ENCODE measurements at places on chromosomes 1 and 21. TPM values are rescaled to one million over a fixed set of nuclear protein-coding genes. Genes with fewer than 3 reads are reported as not detected.

GRCh38 chr1:97797403-97798183, 123.2 kb downstream of the DPYD start:
- no peaks in the 10 kb centered on the region for H3K27me3 ChIP-seq
- no peak overlapping the region for H3K27ac ChIP-seq
- H3K4me3 ChIP-seq, result no peak overlapping the region
- H3K36me3 ChIP-seq, result no peaks in the 10 kb centered on the region

EPHA2 gene
- total RNA-seq, result 0.43 TPM

NEK7 gene
- total RNA-seq, result 55.9 TPM

GREM2 gene
- total RNA-seq, result 1.4 TPM

CD1D gene
- not detected for total RNA-seq

DNA sequence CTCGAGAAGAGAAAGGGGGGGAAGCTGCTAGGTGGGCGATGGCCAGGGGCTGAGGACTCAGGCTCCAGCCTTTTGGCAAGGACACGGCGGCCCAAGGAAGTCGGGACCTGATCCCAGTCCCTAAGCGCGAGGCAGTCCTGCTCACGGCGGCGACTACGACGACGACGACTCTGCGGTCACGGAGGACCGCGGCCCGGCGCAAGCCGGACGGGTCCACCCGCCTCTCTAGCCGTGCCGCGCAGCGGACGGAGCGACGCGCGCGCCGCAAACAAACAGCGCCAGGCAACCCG, 401 bp downstream of the WNT9A start:
- no peaks in the 10 kb centered on the region for H3K4me1 ChIP-seq
- peaks cover 8% of the 10 kb centered on the region for H3K27me3 ChIP-seq
- no peak overlapping the region for H3K27ac ChIP-seq
- no peak for DNase-seq
- no peaks in the 10 kb centered on the region for H3K36me3 ChIP-seq
- peak overlapping the region; percentile 75 for H3K4me3 ChIP-seq

DNA sequence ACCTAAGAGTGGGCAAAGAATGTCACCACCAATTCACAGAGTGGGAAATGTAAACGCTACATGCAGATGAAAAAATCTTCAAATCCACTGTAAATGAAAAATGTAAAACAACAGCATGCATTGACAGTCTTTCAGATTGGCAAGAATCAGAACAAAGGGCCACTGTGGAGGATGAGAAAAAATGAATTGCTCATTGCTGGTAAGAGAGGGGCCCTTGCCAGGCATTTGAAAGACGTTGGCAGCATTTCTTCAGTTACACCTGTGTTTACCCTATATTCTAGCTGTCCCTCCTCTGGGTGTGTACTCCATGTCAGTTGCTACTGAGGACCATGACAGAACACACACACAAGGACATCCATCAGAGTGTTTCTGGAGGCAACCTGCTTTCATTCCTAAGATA, 25.8 kb upstream of the AADACL3 start:
- H3K4me1 ChIP-seq, result no peaks in the 10 kb centered on the region
- H3K36me3 ChIP-seq, result no peaks in the 10 kb centered on the region
- no peak overlapping the region for H3K4me3 ChIP-seq
- H3K27ac ChIP-seq, result no peak overlapping the region

DNA sequence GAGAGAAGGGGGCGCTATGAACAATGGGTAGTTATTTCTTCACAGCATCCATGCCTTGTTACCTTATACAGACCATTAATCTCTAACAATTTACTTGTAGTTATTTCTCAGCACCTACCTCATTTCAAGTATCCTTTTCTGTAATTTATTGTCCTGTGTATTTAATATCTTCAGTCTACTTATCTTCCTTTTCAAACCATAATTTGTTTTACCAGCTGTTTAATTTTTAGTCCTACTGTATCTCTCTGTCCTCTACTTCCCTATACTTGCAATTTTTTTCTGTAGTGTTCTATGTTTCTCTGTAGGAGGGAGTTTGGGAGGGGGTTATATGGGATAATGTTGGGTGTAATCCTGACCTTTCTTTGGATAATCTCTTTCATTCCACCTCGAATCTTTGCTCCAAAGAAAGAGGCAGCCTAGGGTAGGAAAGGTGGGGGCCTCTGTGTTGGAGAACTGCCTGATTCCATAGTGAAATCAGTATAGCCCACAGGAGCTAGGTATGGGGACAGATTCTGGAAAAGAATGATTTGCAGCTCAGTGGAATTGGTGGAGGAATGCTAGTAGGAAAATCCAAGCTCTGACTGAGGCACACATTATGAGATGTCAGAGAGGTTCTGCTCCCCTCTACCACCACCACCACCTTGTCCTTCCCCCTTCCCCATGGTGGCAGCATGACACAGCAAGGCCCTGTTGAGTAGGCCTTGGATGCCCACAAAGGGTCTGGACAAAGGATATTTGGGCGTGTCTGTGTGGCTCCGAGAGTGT, 642 bp downstream of the MLLT11 start:
- no peak for DNase-seq
- H3K27me3 ChIP-seq, result no peaks in the 10 kb centered on the region

DNA sequence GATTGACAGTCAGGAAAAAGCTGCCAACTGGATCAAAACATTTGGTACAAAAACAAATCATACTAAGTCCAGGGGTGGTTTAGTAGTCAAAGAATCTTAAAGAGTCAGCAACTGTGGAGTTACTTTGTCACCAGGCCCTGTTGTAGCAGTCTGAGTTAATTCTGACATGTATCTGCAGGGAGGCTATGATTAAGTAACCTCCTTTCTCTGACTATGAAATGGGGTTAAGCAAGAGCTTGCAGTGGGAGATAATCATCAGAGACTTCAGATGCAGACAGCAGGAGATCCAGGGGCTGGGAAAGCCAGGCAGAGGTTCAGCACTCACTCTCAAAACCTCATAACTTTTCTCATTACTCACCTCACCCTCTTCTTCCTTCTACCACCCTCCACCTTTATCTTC, 99.2 kb upstream of the BTG3 start:
- H3K36me3 ChIP-seq, result peaks cover 8% of the 10 kb centered on the region
- no peak for DNase-seq
- H3K4me1 ChIP-seq, result peaks cover 15% of the 10 kb centered on the region
- no peak overlapping the region for H3K27ac ChIP-seq
- H3K27me3 ChIP-seq, result no peaks in the 10 kb centered on the region

WLS gene
- total RNA-seq, result not detected

CFAP107 gene
- not detected for total RNA-seq

DNA sequence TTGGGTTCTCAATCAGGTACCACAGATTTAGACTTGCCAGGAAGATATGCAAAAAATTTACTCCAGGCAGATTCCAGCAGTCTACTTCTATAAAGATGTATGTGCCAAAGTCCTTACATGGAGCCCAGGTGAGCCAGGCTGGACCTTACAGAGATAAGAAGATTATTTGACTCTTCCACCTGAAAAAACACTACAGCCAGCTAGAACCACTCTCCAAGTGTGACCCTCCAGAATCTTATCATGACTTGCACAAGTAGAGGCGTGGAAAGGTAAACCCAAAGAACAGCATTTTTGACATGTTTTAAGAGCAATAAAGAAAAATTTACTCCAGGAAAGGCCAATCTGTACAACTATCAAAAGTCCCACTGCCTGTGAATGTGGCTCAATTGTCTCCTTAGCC, 146.8 kb upstream of the DPT start:
- H3K27ac ChIP-seq, result no peak overlapping the region
- no peaks in the 10 kb centered on the region for H3K36me3 ChIP-seq
- no peaks in the 10 kb centered on the region for H3K4me1 ChIP-seq
- no peak overlapping the region for H3K4me3 ChIP-seq

- H3K4me3 ChIP-seq, result no peak overlapping the region
- no peaks in the 10 kb centered on the region for H3K36me3 ChIP-seq
- H3K27me3 ChIP-seq, result no peaks in the 10 kb centered on the region
- H3K27ac ChIP-seq, result no peak overlapping the region
Measured at GRCh38 chr1:193545171-193545570, 358.8 kb upstream of the B3GALT2 start.

DNA sequence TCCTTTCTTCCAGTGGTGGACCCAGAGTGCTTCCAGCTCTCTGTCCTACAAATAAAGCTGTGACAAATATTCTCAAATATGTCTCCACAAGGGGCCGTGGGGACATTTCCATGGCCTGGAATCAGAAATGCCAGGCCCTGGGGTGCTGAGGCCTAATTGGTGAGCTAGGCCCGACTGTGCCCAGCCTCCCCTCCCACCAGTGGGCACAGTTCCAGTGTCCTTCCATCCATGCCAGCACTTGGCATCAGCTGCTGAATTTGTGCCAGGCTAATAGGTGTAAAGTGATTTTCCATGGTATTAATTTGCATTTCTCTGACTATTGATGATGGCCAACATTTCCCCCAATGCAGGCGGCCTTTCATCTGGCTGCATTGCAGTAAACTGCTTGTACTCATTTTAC, 48.5 kb upstream of the B3GALT5 start:
- no peak overlapping the region for H3K27ac ChIP-seq
- no peak overlapping the region for H3K4me3 ChIP-seq
- DNase-seq, result no peak
- no peaks in the 10 kb centered on the region for H3K27me3 ChIP-seq

CD34 gene
- total RNA-seq, result 0.09 TPM

GRCh38 chr1:118264343-118264742, 79.3 kb upstream of the SPAG17 start:
- no peak for DNase-seq
- no peaks in the 10 kb centered on the region for H3K4me1 ChIP-seq
- no peaks in the 10 kb centered on the region for H3K27me3 ChIP-seq
- no peaks in the 10 kb centered on the region for H3K36me3 ChIP-seq
- H3K4me3 ChIP-seq, result no peak overlapping the region

DNA sequence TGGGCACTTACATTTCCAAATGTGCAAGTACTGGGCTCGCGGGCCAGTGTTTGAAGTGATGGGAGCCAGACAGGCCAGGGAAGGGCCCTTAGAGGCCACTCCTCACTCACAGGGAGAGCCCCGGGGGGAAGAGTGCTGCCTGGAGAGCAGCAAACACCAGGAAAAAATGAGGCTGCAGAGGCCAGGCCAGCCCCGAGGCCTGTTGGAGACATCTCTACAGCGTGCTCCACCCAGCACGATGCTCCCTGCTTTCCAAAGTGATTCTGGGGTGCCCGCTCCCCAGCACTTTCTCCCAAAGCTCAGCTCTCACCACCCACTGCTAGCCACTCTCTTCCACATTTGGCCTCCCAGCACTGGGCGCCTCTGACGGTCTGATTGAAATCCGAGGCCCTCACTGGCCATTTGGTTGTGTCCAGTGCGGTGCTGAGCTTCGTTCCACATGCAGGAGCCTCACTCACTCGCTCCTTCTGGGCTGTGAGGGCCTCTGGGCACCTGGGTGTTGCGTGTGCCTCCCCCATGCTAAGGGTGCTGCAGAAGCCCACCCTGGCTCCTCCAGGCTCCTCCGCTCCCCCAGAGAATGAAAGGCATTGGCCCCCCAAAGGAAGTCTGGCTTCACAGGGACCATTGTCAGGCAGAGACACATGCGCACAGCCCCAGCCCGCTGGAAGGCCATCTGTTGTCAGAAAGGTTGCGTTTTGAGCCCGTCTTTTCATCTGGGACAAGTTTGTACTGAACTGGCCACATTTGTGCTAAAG, 385.4 kb upstream of the VAMP3 start:
- H3K4me1 ChIP-seq, result no peaks in the 10 kb centered on the region
- no peaks in the 10 kb centered on the region for H3K27me3 ChIP-seq
- no peaks in the 10 kb centered on the region for H3K36me3 ChIP-seq
- no peak overlapping the region for H3K4me3 ChIP-seq

OR2L8 gene
- not detected for total RNA-seq

DNA sequence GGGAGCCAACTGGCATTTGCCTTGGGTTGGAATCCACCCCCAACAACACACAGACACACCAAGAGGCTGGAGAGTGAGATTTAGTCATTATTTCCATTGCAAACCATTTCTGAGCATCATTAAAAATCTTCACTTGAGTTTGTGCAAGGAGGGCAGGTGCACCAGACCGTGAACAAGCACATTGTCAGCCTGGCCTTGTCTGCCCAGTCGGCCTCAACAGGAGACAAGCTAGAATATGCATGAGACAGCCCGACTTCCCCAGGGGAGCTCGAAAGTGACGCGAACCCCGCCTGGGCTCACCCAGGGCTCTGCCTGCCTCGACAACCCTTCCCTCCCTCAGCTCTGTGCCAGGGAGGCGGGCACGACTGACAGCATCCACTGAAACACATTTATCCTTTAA, 15.4 kb upstream of the GUCA2B start:
- no peak for DNase-seq
- H3K4me3 ChIP-seq, result no peak overlapping the region
- H3K4me1 ChIP-seq, result no peaks in the 10 kb centered on the region
- peaks cover 23% of the 10 kb centered on the region for H3K27me3 ChIP-seq
- H3K27ac ChIP-seq, result no peak overlapping the region

SNAP47 gene
- total RNA-seq, result 35.3 TPM

- H3K4me3 ChIP-seq, result no peak overlapping the region
- H3K27me3 ChIP-seq, result peaks cover 10% of the 10 kb centered on the region
- DNase-seq, result no peak
- no peaks in the 10 kb centered on the region for H3K36me3 ChIP-seq
Measured at GRCh38 chr1:204211046-204211445, 2.7 kb downstream of the GOLT1A start.

DNA sequence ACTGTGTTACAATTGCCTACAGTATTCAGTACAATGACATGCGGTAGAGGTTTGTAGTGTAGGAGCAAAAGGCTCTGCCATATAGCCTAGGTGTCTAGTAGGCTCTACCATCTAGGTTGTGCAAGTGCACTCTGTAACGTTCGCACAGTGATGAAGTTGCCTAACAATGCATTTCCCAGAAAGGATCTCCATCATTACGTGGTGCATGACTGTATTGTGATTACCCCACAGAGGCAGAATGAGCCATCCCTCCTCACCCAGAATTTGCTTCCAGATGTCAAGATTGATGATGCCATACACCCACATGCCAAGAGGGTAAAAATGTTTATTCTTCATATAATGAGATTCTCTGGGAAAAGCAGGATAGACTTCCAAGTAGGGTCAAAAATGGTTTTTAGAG, 199.3 kb upstream of the CTTNBP2NL start:
- H3K4me3 ChIP-seq, result no peak overlapping the region
- no peaks in the 10 kb centered on the region for H3K4me1 ChIP-seq
- no peaks in the 10 kb centered on the region for H3K27me3 ChIP-seq
- no peak for DNase-seq
- H3K36me3 ChIP-seq, result no peaks in the 10 kb centered on the region

DNA sequence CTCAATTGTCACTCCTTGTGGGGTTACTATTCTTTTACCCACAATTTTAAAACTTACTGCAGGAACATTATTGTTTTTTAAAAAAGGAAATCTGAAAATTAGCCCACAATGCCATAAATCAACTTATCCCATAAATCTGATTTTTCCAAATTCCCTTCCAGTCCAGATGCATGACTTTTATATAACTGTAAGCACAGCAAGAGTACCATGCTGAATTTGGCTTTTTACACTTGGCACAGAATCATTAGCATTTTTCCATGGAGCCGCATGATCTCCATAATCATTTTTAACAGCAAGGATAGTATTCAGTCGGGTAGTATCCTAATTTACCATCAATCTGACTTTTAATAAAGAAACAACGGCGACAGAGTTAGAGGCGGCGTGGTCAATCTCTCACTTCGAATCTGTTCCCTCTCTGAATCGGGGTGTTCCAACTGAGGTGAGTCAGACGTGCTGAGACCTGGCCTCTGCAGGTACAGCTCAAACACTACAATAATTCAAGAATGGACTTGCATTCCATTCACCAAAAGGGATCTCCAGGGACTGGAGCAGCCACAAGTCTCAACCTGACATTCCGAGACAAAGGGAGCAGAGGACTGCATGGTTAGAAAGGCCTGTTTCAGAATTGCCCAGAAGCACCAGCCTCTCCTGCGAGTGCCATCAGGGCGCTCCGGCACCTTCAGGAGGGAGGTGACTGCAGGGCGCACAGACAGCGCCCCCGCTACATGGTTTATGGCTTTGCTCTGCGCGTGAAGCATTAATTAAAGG, 48.9 kb downstream of the SLC66A1 start:
- peak overlapping the region; percentile 52 for H3K27ac ChIP-seq
- H3K27me3 ChIP-seq, result no peaks in the 10 kb centered on the region
- H3K4me3 ChIP-seq, result peak overlapping the region; percentile 8
- no peaks in the 10 kb centered on the region for H3K36me3 ChIP-seq

PCBP3 gene
- total RNA-seq, result 20.2 TPM

MEAF6 gene
- 108 TPM for total RNA-seq

C1orf116 gene
- total RNA-seq, result 0.12 TPM

DMBX1 gene
- total RNA-seq, result not detected
